ENCODE measurements at places on chromosomes 1 and 21.
A peak's percentile ranks its signal among the peaks of the same experiment; 100 is the strongest.

- DNase-seq: no peak
These were observed 127.6 kb downstream of the ZP4 start for GRCh38 chr1:237763137-237763536.

- no peak for DNase-seq
These were observed 804.6 kb upstream of the CXADR start for GRCh38 chr21:16708101-16708835.

- no peak for DNase-seq
These were observed 12.6 kb downstream of the CDKN2C start for GRCh38 chr1:50982611-50983010.

GRCh38 chr1:212700223-212700891 lies 717 bp upstream of the BATF3 start:
- no peak for DNase-seq

DNA sequence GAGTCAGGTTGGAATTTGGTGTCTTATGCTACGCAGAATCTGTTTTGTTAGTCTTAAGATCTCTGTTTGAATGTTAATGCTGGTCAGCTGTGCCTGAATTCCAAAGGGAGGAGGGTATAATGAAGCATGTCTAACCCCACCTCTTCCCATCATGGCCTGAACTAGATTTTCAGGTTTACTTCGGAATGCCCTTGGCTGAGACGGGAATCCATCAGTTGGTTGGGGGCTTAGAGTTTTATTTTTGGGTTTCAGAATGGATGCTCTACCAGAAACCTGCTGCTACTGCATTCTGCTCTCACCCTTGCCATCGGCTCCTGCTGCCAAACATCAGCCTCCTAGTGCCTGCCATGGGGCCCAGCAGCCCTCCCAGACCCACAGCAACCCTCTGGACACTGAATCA lies 24.1 kb upstream of the ETV3 start:
- no peak for DNase-seq

GRCh38 chr1:27133991-27134390 lies 20.9 kb downstream of the SLC9A1 start:
- DNase-seq: no peak

GRCh38 chr1:198359024-198359653 lies 181.3 kb downstream of the ATP6V1G3 start:
- DNase-seq: no peak

- peak; percentile 46 for DNase-seq
These were observed 247.8 kb downstream of the RRAGC start for GRCh38 chr1:38611664-38612211.

GRCh38 chr1:4710592-4711415 lies 56.4 kb downstream of the AJAP1 start:
- DNase-seq: no peak

DNA sequence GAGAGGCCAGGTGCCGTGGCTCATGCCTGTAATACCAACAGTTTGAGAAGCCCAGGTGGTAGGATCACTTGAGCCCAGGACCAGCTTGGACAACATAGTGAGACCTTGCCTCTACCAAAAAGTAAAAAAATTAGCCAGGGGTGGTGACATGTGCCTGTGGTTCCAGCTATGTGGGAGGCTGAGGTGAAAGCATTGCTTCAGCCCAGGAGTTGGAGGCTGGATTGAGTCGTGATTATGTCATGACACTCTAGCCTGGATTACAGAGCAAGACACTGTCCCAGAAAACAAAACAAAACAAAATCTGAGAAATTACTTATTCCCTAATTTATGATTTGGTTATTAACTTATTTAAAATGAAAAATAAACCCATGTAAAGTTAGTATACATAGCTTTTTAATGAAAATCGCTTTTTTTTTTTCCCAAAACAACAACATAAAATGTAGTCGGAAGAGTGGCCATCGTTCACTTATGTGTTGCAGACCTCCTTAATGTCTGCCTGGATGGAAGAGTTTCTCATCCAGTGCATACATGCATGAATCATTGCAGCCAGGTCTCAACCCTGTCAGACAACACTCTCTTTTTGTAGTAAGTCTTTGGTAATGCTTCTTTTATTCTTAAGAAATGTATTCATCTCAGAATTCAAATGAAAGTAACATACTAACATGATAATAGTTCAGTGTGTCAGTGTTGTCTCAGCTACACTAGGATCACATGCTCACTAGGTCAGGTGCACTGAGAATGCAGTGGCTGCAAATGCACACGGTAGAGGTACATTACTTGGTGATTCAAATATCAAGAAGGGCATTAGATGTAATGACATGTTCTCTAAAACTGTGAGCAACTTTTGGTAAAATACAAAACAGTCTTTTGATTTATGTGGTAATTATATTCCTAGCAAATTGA lies 28.0 kb downstream of the ITSN1 start:
- no peak for DNase-seq

DNA sequence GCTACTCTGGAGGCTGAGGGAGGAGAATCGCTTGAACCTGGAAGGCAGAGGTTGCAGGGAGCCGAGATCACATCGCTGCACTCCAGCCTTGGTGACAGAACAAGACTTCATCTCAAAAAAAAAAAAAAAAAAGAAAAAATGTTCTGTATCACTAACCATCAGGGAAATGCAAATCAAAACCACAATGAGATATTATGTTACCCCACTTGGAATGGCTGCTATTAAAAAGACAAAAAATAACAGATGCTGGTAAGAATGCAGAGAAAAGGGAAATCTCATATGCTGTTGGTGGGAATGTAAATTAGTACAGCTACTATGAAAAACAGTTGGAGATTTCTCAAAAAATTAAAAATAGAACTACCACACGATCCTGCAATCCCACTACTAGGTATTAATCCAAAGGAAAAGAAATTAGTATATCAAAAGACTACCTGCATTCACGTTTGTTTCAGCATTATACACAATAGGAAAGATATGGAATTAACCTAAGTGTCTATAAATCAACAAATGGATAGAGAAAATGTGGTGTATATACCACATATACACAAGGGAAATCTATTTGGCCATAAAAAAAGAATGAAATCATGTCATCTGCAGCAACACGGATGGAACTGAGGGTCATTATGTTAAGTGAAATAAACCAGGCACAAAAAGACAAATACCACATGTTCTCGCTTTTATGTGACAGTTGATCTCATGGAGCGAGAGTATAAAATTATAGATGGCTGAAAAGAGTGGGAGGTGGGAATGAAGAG lies 62.6 kb downstream of the ABL2 start:
- DNase-seq: no peak

DNA sequence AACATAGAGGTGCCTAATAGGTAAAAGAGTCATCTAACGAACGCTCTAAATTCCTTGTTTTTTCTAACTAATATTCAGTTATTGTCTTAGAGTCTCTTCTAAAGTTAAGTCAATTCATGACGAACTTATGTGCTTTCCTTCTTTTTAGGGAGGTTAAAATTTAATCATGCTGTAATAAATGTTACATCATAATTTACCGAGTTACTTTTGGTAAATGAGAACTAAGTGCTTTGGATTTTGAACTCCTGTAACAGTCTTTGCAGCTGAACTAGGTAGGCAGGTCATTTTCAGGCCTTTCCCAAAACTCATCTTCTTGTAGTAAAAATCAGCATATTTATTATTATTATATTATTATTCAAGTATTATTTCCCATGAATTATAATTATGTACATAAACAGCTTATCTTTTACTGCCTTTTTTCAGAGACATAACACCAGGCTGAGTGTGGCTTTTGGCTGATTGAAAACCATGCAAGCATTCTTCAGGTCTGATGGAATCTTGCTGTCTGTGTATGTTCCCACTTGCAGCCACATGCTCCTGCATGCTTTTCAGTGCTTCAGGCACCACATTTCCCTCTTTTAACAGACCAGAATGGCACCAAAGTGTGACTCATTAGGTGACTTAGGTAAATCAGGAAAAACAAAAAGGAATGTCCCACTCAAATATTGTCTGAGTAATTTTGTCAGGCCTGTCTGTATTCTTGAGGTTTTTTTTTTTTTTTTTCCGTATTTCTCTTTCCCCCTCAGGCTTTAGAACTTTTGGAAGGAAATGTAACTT lies 81.0 kb upstream of the CD55 start:
- no peak for DNase-seq

DNA sequence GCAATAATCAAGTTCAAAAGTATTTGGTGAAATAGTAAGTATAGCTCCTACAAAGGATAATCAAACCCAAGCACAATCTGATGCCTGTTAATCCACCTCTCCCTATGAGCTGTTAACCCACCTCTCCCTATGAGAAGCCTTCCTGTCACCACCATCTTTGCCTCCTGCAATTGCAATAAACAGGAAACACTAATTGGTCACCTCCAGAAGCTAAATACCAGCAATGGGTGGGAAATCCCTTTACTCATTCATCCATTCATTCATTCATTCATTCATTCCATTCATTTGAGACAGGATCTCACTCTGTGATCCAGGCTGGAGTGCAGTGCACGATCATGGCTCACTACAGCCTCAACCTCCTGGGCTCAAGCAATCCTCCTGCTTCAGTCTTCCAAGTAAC lies 132.8 kb downstream of the RERE start:
- DNase-seq: no peak

- DNase-seq: no peak
These were observed 16.5 kb downstream of the SPOCD1 start for GRCh38 chr1:31799196-31799894.

GRCh38 chr1:11657654-11658053 lies 3.0 kb downstream of the FBXO44 start:
- DNase-seq: no peak
